ENCODE measurements at places on chromosomes 6 and 20.

DNA sequence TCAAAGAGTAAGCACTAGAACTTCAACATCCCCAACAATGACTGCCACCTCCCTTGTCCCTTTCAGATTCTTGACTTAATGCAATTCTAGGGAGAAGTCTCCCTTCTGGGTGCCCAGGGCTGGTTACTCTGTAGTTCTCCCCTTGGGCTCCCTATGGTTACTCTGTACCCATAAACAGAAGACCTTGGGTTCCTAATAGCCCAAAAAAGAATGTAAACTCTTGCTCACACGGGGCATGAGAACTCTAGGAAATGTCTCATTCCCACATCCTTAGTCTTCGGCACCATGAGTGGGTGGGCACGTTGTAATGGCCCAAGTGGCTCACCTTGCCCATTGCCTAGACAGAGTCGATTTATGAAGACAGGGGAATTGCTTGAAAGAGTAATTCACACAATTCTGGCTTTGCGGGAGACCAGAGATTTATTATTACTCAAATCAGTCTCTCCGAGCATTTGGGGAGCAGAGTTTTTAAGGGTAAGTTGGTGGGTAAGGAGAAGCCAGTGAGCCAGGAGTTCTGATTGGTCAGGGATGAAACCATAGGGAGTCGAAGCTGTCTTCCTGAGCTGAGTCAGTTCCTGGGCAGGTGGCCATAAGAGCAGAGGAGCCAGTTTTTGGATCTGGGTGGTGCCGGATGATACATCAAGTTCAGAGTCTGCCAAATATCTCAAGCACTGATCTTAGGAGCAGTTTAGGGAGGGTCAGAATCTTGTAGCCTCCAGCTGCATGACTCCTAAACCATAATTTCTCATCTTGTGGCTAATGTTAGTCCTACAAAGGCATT is 61.2 kb upstream of the SIRPG start:
- DNase-seq = no peak

GRCh38 chr20:25361287-25361683 is 29.4 kb downstream of the ABHD12 start:
- DNase-seq = no peak

DNA sequence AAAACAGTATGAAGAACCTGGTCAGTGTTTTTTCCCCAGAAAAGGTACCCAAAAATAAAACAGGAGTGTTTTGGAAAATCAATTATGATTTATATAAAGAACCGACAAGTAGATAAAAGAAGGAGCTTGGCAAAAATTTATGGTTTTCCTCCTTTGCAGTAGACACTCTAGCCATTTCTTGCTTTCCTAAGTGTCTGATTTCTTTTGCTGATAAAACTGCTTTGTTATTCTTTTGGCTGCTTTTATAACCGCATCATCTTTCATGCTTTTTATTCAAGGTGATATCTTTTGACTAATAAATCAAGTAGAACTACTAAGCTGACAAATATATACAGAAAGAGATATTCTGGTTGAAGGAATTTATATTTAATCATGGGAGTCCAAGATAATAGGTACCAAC is 16.6 kb downstream of the ATG5 start:
- DNase-seq = no peak

- no peak for DNase-seq
These were observed 305.3 kb upstream of the RGS17 start for GRCh38 chr6:153436351-153436750.

- DNase-seq = no peak
These were observed 83.4 kb downstream of the ELOVL4 start for GRCh38 chr6:79864001-79864400.

- DNase-seq = peak; percentile 53
These were observed 76.8 kb downstream of the CNKSR3 start for GRCh38 chr6:154433477-154434241.

DNA sequence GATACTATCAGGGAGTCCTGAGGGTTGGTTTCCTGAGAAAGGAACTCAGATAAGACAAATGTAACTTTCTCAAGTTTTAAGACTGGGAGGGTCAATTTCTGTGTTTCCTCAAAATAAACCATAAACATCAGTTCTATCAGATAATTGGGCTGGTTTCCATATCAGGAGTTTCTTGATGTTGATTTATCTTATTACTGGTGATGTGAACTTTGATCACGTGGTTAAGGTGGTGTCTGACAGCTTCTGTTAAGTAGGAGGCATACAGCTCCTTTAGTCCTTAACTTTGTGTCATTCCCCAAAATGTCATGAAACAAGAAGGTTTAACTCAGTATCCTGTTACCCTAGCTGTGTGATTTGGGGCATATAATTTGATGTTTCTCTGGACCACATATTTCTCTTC is 145.2 kb downstream of the ZNF217 start:
- DNase-seq = no peak

DNA sequence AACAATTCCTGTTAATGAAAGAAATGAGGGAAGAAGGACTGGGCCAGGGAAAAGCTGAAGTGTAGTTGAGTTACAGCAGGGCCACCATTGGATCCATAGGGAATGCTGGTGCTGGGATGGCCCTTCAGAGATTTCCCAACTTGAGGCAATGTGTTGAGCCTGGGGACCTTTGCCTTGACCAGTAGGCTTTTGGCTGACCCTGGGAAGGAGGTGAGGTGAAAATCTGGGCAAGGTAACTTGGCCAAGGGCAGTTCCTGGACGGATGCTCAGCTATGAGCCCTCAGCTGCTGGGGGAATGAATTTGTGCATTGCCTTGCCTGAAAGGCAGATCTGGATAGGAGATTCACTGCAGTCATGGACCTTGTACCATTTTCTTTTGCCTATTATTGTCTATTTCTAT is 20.4 kb downstream of the UTRN start:
- no peak for DNase-seq

DNA sequence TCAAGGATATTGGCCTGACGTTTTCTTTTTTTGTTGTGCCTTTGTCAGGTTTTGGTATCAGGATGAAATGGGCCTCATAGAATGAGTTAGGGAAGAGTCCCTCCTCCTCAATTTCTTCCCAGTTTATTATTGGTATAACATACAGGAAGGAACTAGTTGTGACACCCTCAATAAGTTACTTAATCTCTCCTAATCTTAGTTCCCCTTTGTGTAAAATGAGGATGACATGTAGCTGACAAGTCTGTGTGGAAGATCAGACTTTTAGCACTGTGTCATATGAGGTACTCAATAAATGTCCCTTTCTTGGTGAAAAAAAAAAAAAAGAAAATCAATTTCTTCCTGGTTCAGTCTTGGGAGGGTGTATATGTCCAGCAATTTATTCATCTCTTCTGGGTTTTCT is 155.8 kb downstream of the PDE7B start:
- DNase-seq = no peak

DNA sequence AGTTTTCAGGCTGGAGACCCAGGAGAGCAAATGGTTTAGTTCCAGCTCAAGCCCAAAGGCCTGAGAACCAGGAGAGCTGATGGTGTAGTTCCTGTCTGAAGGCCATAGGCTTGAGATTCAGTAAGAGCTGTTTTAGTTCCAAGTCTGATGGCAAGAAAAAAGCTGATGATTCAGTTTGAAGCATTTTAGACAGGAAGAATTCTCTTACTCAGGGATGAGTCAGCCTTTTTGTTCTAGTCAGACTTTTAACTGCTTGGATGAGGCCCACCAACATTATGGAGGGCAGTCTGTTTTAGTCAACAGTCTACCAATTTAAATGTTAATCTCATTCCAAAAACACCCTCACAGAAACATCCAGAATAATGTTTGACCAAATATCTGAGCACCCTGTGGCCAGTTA is 2.5 kb downstream of the ZSCAN26 start:
- peak; percentile 91 for DNase-seq

- no peak for DNase-seq
These were observed 71.5 kb downstream of the RPP40 start for GRCh38 chr6:4932228-4932903.

- no peak for DNase-seq
These were observed 34.5 kb upstream of the RPS6KA2 start for GRCh38 chr6:166661327-166662085.

DNA sequence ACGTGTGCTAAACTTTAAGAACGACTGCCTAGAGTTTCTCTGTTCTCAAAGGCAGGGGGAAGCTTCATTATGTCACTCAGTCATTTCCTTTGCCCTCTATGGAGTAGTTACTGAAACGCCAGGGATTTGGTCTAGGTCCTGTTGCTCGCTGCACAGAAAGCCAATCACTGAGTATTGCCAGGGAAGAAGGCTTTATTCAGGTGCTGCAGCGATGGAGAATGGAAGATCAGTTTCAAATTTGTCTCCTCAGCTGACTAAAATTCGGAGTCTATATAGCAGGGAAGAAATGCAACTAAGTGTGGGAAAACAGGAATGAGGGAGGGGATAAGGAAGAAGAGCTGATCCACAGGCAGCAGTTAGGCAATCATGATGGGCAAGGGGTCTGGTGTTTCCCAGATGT is 75.8 kb downstream of the QRSL1 start:
- DNase-seq = no peak

DNA sequence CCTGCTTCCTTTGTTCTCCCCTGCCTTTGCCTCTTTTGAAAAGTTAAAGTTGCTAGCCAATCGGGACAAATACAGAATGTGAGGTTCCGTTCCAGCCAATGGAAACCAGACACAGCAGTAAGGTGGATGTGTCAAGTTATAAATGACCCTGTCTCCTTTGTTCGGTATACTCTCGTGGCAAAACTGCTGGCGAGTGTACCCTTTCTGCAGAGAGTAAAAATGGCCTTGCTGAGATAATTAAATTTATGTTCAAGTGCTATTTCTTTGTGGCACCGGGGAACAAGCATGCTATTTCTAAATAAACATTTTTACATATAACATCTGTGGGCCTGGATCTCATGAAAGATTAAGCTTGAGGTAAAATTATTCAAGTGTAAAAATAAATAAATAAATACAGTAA is 50.2 kb downstream of the RARS2 start:
- DNase-seq = no peak

DNA sequence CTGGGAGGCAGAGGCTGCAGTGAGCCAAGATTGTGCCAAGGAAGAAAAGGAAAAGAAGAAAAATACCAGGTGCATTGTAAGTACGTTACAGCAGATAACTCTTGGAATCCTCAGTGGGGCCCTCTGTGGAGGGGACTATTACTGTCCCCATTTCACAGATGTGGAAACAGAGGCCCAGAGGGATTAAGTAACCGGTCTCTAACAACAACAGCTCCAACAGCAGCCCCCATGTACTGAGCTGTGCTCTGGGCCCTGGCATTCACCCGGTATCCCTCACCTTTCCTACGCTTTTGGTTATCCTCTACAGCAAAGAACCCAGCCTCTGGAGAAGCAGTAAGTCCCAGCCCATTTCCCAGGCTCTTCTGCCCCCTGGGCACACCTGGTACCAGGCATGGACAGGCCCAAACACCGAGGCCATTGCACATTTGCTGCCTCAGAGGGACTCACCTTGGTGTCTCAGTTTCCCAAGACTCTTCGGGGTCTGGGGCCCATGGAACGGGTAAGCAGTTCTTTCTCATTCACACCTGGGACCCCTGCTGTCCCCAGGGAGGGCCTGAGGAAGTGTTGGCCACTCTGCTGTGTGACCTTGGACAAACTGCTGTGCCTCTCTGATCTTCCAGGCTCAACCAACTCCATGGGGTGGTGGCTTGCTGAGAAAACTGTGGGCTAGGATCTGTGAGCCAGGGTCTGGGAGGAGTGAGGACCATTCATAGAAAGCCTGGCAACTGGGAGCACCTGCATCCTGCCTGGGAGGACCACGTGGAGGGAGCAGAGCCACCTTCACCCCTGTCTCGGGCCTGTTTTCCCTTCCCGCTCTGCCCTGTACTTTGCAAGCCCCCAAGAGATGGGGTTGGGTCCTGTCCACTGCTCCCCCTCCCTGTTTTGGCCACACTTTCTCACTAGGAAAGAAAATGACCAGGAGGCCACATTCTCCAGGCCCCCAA is 59.9 kb downstream of the SNAI1 start:
- no peak for DNase-seq

GRCh38 chr6:99348288-99349170 is 945 bp downstream of the FAXC start:
- no peak for DNase-seq

DNA sequence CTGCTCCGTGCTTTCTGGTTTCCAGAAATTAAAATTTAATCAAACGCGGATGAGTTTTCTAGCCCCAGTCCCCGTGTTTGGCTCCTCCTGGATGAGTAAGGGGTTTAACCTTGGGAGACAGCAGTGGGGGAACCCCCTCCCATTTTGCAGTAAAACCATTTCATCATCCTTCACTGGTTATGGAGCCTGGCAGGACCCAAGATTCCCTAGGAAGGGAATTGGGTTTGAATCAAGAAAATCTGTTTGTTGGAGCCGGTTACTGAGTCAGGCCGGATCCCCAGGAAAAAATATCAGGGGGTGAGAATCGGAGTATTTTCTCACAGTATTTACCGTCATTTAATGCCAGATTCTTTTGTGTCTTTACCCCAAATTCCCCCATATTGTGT is 754 bp downstream of the YWHAB start:
- DNase-seq = no peak

GRCh38 chr6:7763881-7764280 is 38.0 kb downstream of the BMP6 start:
- DNase-seq = no peak

DNA sequence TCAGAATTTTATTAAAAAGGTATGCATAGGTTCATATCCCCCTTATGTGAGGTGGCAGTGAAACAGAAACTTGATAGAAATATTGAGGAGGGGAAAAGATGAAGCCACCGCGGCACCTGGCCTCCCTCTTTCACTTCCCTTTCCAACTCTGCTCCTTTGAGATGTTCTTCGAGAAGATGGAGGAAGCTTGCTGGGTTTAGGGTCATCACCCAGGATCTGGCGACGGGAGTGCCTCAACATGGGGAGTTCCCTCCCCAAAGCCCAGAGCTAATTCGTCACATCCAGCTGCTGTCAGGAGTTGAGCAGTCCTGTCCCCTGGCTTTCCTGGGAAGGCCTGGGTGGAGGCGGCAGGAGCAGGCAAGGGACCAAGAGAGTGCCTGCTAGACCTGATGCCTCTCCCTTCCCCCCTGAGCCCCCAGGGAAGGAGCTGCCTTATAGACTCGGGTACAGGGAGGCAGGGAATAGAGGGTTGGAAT is 29.1 kb downstream of the RREB1 start:
- DNase-seq = no peak

GRCh38 chr20:13870170-13870748 is 85.4 kb downstream of the NDUFAF5 start:
- no peak for DNase-seq

- DNase-seq = peak; percentile 76
These were observed 9.1 kb downstream of the BAK1 start for GRCh38 chr6:33570806-33571636.

GRCh38 chr6:139271056-139271455 is 20.7 kb downstream of the TXLNB start:
- DNase-seq = no peak
